ENCODE measurements at places on chromosomes 2 and 18.

- no peak for DNase-seq
These were observed 44.9 kb downstream of the LMAN2L start for GRCh38 chr2:96694816-96695455.

DNA sequence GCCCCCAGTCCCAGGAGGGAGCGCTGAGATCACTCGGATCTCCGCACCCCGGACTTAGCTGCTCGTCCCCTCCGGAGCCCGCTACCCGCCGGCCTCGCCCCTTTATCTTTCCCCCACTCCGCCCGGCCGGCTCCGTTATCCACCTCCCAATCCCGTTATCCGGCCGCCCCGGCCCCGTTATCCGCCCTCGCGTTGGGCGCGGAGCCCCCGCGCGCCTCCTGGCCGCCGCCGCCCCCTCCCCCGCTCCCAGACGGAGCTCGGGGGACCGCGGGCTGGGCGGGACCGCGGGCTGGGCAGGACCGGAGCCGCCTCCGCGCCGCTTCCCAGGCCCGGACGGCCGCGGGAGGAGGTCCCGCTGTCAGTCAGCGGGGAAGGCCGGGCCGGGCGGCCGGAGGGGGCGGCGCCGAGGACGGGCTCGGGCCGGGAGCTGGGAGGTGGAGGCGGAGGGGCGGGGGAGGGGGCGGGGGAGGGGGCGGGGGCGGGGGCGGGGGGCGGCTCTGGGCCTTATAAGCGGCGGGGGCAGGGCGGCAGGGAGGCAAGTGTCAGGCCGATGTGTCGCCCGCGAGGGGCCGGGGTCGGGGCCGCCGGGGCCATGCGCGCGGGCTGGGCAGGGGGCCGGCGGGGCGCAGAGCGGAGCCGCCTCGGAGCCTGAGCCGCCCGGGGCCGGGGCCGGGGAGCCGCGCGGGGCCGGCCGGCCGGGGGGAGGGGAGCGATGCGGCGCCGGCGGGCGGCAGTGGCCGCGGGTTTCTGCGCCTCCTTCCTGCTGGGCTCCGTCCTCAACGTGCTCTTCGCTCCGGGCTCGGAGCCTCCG lies at the start of gene PKDCC:
TSS of gene PKDCC (plus strand) at position 534 of the 811 bp plus-strand sequence. CDS start at position 713, 179 bp downstream.
- peak; percentile 91 for DNase-seq

- DNase-seq, result no peak
These were observed 95.7 kb upstream of the EPC2 start for GRCh38 chr2:148548716-148549400.

GRCh38 chr2:219168932-219169331 lies 897 bp downstream of the SLC23A3 start:
- no peak for DNase-seq

DNA sequence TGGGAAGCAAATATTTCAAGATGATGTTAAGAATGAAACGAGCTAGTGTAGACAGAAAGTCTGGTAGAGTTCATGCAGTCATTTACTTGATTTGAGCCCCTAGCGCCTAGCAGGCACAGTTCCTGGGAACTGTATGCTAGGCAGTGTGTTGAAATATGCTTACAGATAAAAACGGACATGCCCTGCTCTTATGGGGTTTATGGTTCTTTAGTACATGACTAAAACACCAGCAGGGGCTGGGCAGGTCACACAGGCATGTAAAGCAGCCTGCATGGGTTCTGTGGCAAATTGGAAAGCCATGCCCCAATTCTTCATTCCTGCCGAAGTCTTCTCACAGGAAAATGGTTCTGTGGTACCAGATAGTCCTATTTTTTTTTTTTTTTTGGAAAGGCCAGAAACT lies 27.3 kb upstream of the MGAT5 start:
- DNase-seq, result no peak

- DNase-seq, result no peak
These were observed 52.8 kb downstream of the GALNT1 start for GRCh38 chr18:35634323-35634722.

GRCh38 chr2:134715932-134716643 lies 2.7 kb downstream of the TMEM163 start:
- DNase-seq, result no peak

GRCh38 chr2:1744446-1745170 lies at the start of gene PXDN:
Gene PXDN (minus strand): TSS chr2:1744515. CDS start chr2:1744455, 60 bp downstream.
- DNase-seq, result peak; percentile 63

- DNase-seq, result peak; percentile 28
These were observed 27.5 kb downstream of the CNRIP1 start for GRCh38 chr2:68292108-68292710.

DNA sequence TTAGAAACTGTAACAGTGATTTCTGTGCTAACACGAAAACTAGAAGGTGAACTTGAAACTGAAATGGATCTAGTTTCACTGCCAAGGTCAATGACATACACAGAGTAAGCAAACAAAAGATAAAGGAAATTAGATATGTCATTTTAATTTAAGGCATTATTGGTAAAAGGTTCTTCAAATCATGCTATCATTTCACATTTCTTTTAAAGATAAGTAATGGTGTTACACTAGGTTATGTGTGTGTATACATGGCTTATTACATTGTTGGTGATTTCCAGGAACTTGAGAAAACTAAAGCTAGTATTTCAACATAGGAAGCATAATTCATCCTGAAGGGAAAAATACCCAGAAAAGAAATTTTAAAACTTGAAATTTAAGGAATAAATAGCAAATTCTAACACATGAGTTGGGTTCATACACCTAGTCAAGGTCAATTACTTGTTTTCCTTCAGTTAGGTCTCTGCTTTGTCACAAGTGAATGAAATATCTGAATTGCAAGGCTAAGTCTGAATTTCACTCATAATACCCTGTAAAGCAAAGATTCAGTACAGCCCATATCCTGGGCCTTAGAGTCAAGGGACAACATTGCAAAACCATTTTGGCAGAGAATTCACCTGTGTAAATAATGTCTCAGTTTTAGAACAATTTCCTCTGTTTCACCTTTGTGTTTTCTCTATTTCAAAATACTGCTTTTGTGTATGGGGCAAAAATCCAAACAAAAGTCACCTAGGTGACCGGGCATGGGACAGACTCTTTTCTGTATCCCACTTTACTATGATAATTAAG lies 141.6 kb downstream of the SRBD1 start:
- no peak for DNase-seq

DNA sequence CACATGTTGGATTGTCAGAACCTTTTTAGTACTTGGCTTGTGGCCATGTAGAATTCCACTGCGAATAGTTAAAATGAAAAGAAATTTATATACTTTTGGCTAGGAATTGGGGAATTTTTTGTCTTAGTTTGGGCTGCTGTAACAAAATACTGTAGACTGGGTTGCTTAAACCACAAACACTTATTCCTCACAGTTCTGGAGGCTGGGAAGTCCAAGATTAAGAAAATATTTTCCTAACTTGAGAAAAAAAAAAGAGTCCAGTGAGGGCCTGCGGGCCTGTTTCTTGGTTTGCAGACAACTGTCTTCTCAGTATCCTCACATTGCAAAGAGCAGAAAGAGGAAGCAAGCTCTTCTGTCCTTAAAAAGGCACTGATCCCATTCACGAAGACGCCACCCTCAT lies 81.9 kb downstream of the CD226 start:
- DNase-seq, result no peak

DNA sequence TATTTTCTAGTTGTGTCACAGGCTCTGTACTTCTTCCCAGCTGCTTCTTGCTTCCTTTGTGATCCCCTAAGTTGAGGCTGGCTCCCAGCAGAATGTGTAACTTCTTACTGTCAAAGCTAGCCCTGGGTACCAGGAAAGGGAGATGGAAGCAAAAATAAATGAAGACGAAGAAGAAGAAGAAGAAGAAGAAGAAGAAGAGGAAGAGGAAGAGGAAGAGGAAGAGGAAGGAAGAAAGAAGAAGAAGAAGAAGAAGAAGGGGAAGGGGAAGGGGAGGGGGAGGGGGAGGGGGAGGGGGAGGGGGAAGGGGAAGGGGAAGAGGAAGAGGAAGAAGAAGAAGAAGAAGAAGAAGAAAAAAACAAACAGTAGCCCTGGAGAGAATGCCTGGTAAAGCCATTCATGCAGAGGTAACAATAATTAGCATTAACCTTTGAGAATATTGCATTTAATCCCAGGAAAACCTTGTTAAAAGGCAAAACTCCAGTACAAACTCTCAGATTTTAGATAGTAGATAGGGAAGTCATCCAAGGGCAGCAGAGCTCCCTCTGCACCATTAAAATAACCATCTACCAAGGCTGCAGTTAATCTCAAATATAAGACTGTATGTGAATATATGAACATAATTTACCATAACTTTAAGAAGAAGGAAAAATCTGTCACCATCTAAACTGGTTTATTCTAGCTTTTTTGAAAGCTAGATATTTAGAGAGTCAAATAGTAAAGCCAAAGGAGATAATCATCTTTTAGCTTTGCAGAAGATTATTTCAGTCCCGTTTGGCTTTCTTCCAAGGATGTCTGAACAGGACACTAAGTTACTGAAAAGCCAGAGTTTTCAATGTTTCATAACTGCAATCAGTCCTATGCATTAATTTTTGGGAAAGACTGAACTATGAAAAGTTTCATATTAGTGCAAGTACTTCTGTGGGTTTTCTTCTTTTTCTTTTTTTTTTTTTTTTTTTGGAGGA lies 44.3 kb upstream of the FBXO11 start:
- no peak for DNase-seq

DNA sequence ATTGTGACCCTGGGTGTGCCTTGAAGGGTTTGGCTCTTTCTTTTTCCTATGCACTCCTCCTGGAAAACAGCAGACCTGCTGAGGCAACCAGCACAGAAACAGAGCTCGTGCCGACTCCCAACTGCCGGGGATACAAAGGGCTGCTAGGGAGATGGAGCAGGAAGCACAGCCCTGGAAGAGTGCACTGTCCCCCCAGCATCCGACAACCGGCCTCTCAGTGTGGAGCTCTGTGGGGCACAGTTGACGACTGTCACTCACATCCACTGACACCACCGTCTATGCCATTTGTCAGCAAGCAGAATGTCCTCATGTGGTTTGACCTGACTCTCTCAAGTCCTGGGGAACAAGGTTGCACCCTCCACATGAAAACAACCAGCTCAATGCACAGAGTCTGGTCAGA lies 290.4 kb downstream of the TNS1 start:
- no peak for DNase-seq

DNA sequence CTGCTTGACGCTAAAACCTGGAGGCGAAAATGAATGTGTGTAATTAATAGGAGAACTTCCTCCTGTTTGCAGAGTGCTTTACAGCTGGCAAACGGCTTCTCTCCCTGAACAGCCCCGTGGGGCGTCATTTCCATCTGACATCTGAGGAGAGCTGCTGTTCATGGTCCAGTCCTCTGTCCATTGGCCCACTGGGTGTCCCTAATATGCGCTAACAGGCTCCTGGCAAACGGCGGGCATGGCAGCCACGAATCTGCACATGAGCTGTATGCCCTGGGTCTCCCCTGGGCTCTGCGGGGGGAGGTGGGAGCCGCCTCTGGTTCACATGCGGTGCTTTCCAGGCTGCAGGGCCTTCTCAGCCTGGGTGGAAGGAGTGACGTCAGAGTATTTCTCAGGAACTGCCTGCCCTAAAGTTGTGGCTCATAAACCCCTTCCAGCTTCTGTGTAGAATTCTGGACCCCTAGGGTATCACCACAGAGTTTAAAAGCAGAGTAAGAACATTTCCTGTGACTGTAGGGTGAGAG lies 73.2 kb downstream of the LRRFIP1 start:
- no peak for DNase-seq
